SJSA1 (cell line): ENCODE measurements at places on chromosomes 16 and 17. TPM values are rescaled to one million over a fixed set of nuclear protein-coding genes. Genes with fewer than 3 reads are reported as not detected.

GRCh38 chr16:2507665-2508064 lies 6.1 kb upstream of the ATP6V0C start:
- no peak for DNase-seq

GRCh38 chr16:66619534-66620428 lies 15.3 kb downstream of the CMTM3 start:
- DNase-seq, result peak; percentile 34

Gene DRC7
- not detected in 2 replicates for total RNA-seq

Gene KIF22
- 95.3 and 137 TPM in 2 replicates for total RNA-seq
